A549 treated with CpdA at 1 μM for 4 hours (cell line): ENCODE measurements at places on chromosomes 2 and 18. TPM values are rescaled to one million over a fixed set of nuclear protein-coding genes. Genes with fewer than 3 reads are reported as not detected.

UNC80 gene
- not detected in 5 replicates for total RNA-seq

WDPCP gene
- total RNA-seq, result 3.0 to 4.6 TPM (median 3.8 TPM) in 5 replicates

IFIH1 gene
- total RNA-seq, result 0.95 to 1.9 TPM (median 1.3 TPM) in 5 replicates

IRS1 gene
- 16.0 to 19.6 TPM (median 17.0 TPM) in 5 replicates for total RNA-seq

FSHR gene
- total RNA-seq, result not detected in 5 replicates

VIL1 gene
- 0.10 to 0.95 TPM (median 0.36 TPM) in 5 replicates for total RNA-seq

LOXHD1 gene
- total RNA-seq, result not detected in 5 replicates

ANKRD62 gene
- not detected in 5 replicates for total RNA-seq

ERICH2 gene
- not detected in 5 replicates for total RNA-seq

RAB31 gene
- 24.5 to 39.1 TPM (median 32.3 TPM) in 5 replicates for total RNA-seq

BCL2L11 gene
- total RNA-seq, result 6.2 to 11.4 TPM (median 9.0 TPM) in 5 replicates

FAHD2A gene
- 26.5 to 33.5 TPM (median 30.6 TPM) in 5 replicates for total RNA-seq
